CD4-positive, alpha-beta T cell treated with Interferon gamma for 1 hour (primary cell): ENCODE measurements at places on chromosomes 6 and 20.

GRCh38 chr6:120056085-120056484, 706.5 kb upstream of the MAN1A1 start:
- no peak for DNase-seq

GRCh38 chr6:41050536-41050935, 2.5 kb upstream of the APOBEC2 start:
- DNase-seq = no peak

GRCh38 chr6:36853325-36853724, 14.1 kb upstream of the CPNE5 start:
- peak; percentile 46 for DNase-seq

DNA sequence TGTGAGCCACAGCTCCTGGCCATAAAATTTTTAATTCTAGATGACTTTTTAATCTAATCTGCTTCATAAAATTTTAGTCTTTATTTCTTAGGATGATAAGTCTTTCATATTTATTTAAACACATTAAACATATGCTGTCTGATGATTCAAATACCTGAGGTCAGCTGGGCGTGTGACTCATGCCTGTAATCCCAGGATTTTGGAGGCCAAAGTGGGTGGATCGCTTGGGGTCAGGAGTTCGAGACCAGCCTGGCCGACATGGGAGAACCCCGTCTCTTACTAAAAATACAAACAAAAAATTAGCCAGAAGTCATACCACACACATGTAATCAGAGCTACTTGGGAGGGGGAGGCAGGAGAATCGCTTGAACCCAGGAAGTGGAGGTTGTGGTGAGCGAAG, 53.1 kb downstream of the RBM24 start:
- no peak for DNase-seq

DNA sequence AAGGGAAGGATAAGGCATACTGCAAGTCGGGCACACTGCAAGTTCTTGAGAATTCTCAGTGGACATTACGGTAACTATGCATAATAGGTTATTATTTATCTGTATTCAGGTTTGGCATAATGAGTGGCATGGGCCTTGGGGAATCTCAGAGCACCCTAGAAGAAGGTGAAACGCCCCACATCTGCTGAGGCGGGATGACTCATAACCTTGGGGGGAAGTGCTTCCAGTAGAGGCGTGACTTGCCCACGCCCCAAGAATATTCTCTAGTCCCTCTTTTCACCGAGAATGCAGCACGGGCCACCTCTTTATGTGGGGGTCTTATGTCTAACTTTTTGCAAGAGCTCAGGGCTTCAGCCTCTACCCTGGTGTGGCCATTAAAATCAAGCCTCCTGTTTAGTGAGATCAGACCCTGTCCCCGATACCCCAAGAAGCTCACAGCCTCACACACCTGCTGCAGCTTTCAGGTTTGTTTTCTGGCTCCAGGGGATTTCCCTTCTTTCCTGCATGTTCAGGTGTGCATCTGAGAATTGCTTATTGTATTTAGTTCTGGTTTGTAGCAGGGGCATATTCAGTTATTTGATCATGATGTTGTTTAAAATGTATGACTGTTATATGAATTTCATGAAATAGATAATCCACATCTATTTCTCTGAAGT, 19.1 kb downstream of the ZFP64 start:
- no peak for DNase-seq

DNA sequence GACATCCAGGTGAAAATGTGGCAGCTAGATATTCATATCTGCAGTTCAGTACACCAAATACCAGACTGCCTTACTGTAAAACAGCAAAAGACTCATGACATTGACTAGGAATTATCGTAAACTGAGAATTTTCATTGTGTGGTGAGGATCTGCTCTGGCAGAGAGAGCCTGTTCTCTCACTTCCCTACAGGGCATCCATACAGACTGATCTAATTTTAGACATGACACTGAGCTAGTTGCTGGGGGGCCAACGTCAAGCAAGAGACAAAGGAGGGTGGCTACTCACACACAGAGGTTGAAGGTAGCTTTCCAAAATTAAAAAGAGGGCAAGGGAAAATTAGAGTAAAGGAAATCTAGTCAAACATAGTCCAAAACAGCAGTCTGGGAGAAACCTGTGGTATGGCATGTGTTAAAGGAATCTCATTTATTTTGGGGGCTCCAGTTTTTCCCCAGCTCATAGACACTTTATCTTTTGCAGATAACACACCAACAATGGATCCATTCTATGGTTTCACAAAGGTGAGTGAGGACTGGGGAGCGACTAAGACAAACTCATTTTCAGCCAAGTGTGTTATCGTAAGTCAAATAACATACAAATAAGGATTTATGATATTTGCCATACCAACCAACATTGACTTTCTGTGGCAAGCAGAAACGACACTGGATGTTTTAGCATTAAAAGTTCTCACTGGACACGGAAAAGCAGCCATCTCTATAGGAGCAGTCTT, 36.6 kb upstream of the NHSL1 start:
- DNase-seq = no peak

- DNase-seq = no peak
Measured at GRCh38 chr20:32634041-32634805, 39.5 kb downstream of the C20orf203 start.
